ENCODE measurements at places on chromosomes 2 and 18.

- no peak for DNase-seq
Measured at GRCh38 chr2:202693503-202693902, 58.7 kb downstream of the FAM117B start.

DNA sequence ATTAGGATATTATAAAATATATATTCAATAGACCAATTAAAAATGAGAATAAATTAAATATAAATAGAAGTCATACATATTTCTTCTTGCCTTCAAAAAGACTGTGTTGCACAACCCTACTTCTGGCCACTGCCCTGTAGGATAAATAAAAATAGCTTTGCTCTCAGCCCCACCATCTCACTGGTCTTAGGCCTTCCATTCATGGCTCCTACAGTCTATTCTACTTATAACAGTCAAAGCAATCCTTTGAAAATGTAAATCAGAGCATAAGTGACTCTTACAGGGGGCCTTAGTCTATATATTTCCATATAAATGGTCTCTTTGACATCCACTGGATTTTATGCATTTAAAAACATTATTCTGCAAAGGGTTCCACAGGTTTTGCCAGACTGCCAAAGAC lies 72.9 kb downstream of the KLF7 start:
- DNase-seq = no peak

- no peak for DNase-seq
Measured at GRCh38 chr18:4831127-4831526, 365.9 kb downstream of the AKAIN1 start.

DNA sequence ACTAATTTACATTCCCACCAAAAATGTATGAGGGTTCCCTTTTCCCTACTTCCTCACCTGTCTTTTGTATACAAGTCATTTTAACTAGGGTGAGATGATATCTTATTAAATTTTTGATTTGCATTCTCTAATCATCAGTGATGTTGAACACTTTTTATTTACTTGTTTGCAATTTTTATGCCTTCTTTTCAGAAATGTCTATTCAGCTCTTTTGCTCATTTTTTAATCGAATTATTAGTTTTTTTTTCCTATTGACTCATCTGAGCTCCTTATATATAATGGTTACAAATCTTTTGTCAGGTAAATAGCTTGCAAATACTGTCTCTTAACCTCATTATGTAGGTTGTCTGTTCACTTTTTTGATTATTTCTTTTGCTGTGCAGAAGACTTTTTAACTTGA lies 269.4 kb downstream of the CDH19 start:
- DNase-seq = no peak

Data from COLO829 (cell line).